ENCODE measurements at places on chromosomes 4 and X.

DNA sequence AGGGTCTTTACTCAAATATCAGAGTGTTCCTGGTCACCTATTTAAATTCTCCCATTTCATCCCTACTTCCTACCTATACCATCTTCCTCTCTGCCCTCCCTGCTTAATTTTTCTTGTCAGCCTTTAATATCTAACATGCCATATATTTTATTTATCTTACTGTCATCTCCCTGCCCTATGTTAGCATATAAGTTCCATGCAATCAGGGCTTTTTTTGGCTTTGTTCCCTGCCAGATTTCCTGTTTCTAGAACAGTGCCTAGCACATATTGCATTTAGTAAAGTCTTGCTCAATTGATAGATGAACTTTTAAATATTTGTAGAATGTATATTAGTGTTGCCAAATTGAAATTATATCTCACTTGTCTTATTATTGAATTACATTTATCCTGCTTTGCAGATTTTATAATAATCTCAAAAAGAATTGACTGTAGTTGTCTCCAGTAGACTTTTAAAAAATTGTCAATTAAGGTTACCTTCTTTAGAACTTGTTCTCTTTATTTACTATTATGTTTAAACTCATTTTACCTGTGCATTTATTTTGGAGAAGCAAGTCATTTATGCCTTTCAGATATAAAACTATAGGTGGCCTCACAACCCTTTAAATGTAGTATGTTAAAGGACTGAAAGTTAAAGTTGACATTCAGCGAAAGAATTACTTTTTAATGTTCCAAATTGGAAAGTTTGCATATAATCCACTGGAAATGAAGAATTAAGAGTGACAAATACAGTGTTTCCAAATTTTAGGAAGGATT, 108.2 kb upstream of the BMPR1B start:
- DNase-seq, result no peak

DNA sequence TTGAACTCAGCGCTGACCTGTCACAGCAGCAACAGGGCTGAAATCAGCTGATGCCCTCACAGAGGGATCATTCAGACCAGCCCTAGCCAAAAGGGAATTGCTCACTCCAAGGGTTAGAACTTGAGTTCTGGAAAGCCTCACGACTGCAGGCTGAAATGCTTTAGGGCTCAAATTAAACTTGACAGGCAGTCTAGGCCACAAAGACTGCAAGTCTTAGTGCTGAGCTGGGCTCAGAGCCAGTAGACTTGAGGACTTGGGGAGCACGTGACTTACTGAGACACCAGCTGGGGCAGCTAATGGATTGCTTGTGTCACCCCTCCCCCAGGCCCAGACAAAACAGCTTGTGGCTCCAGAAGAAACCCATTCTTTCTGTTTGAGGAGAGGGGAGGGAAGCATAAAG, 119.0 kb upstream of the SLC6A14 start:
- DNase-seq, result no peak

- DNase-seq, result no peak
Measured at GRCh38 chr4:119794113-119794512, 165.5 kb upstream of the PDE5A start.

DNA sequence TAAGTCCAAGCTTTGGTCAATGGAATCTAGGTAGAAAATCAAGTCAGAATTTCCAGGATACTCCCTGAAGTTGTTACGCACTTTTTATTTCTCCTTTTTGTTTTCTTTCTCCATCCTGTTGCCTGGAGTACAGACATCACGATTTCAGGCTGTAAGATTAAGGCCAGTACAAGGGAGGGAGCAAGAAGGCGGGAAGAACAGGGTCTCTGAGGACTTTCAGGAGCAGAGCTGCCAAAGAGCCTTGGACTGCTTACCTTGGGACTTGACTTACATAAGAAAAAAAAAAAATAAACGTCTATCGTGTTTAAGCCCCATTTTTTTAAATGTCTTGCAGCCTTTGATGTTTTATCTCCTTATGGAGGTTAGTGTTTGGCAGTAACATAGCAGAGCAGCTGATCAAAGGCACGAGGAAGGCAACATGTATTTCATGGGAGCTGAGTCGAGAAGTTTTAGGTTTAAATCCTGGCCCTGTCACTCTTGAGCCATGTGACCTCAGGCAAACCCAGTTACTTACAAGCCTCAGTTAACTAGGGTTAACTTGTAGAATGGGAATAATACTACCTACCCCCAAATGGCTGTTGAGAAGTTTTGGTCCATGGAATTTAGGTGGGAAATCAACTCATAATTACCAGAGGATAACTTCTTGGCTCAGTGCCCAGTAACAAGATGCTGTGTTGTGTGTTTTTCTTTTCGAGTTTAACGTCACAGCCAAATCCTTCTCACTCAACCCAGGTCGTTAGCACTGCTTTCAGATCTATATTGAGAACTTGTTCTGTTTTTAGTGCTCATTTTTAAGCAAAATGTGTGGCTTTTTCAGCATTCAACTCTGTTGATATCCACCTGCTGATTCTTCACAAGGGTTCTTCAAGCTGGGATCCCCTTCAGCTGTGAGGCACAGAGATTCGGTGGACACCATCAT, 106.8 kb downstream of the CLNK start:
- no peak for DNase-seq

GRCh38 chr4:107183155-107183774, 147.2 kb upstream of the DKK2 start:
- no peak for DNase-seq

DNA sequence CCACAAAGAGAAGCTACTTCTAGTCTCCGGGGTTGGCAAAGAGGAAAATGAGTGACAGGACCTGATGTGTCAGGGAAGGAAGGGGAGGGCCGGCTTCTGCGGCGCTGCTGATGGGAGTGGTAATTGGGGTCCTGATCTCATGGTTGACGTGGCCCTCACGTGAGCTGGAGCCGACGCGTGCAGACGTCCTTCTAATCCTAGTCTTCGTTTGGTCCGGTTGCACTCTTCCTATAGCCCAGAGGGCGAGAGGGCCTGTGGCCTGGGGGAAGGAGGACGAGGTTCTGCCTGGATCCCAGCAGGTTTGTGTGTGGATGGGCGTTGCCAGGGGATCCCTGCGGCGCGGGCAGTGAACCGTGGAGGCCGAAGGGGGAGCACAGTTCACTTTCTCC, at the start of gene ARMCX1:
TSS of gene ARMCX1 (plus strand) at position 186 of the 389 bp plus-strand sequence. CDS start 2,384 bp downstream, outside the sequence.
- DNase-seq, result no peak
